ENCODE measurements at places on chromosomes 2 and 18.

- no peak for DNase-seq
Measured at GRCh38 chr2:98691303-98691702, 39.6 kb downstream of the MGAT4A start.

DNA sequence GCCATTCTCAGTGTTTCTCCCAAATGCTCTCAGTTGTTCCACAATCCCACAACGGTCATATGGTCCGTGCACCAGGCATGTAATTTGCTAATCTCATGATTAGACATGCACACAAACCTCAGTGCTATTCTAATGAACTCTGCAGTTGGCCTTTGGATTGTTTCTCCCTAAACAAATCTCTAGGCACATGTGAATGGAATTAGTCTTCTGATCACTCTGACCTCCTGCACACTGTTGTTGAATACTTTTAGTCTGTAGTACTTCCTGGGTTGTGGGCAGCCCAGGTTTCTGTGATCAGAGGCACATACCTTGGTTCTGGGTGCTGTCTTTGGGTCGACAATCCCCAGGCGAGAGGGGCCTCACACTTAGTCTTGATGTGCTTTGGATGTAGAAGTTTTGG is 498.7 kb upstream of the SPRED2 start:
- no peak for DNase-seq

GRCh38 chr18:77068321-77069312 is 64.0 kb downstream of the MBP start:
- no peak for DNase-seq

DNA sequence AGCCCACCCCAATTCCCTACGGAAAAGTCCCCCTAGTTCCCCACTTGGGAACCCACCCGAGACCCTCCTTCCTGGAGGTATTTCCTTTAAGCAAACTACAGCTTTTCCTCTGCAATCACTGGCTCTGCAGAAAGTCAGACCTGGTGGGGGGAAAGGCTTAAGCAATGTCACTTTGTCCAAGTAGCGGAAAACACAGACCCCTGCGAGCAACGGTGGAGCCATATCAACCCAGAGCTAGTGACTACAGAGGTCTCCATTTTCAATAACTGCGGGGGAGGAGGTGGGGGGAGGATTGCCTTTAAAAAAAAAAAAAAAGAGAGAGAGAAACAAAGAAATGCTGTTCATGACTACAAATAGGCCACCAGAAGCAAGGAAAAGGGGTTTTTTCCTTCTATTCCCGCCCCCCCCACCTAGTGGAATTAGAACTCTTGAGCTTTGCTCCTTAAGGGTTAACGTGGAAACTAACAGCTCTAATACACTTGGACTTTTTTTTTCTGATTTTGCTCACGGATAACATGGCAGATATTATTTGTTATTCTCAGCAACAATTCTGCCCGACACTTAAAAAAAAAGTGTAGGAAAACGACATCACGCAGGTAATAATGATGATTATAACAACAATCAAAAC is 1.1 kb upstream of the FRZB start:
- no peak for DNase-seq

DNA sequence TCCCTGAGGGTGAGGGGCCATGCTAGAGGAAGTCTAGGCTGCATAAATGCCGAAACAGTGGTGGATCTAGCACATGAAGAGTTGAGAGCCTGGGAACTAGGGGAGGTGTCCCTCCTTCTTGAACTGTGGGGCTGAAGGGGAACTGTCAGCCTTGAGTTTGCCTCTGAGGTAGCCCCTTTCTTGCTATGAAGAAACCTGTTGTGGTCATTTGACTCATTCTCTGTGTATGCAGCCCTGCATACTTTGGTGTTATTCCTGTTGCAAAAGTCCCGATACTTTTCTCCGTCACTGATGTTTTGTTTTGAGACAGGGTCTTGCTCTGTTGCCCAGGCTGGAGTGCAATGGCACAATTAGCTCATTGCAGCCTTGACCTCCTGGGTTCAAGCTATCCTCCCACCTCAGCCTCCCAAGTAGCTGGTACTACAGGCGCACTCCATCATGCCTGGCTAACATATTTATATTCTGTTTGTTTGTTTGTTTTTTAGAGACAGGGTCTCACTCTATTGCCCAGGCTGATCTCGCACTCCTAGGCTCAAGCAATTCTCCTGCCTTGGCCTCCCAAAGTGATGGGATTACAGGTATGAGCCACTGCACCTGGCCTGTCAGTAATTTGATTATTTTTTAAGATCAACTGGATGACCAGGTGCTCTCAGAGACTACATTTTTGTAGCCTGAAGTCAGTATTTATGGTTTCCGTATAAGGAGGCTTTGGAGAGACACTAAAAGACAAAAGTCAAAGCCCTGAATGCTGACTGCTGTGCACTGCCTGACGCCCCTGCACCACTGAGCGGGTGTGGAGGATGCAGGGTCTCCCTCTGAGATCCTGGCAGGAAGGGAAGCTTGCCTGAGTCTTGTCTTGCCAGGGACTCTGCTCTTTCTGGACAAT is 126.0 kb upstream of the MSH6 start:
- DNase-seq, result no peak

- no peak for DNase-seq
Measured at GRCh38 chr18:79857082-79857671, 59.4 kb downstream of the KCNG2 start.

DNA sequence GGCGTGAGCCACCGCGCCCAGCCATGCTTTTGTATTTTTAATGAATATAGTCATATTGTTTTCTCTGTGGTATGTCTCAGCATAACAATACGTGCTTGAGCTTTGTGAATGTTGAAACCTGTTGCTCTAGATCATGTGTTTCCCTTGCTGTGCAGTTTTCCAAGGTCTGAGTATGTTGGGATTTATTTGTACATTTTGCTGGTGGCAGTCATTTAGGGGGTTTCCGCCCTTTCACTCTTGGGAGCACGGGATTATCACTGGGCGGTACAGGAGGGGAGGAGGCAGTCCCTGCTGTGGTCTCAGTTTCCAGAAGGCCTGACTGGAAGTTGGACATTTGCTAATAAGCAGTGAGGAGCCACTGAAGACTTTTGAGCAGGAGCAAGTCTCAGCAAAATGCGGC is 24.9 kb upstream of the CATIP start:
- no peak for DNase-seq

- DNase-seq, result no peak
Measured at GRCh38 chr2:78982638-78983330, 42.7 kb upstream of the REG3G start.

- no peak for DNase-seq
Measured at GRCh38 chr2:104040771-104041170, 813.1 kb upstream of the POU3F3 start.

GRCh38 chr18:13492314-13492713 is 234.0 kb downstream of the FAM210A start:
- no peak for DNase-seq

Data from stimulated activated CD4-positive, alpha-beta T cell treated with anti-CD3 and anti-CD28 coated beads, Interleukin-4, amount 100 ng/mL, for 4 hours (primary cell).